ELF-1 (cell line): ENCODE measurements at places on chromosomes 3 and 15.
A peak's percentile ranks its signal among the peaks of the same experiment; 100 is the strongest.

GRCh38 chr15:62771234-62771633 lies 271.3 kb upstream of the TPM1 start:
- no peak for DNase-seq

DNA sequence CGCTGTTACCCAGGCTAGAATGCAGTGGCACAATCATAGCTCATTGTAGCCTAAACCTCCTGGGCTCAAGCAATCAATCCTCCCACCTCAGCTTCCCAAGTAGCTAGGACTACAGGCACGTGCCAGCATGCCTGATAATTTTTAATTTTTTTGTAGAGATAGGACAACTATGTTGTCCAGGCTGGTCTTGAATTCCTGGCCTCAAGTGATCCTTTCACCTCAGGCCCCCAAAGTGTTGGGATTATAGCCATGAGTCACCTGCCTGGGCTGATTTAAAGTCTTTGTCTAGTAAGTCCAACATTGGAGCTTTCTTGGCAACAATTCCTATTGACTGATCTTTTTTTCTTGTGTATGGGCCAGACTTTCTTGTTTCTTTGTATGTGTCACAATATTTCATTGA lies 28.1 kb downstream of the SPINK8 start:
- no peak for DNase-seq

- no peak for DNase-seq
Measured at GRCh38 chr3:99929745-99930139, 112.1 kb downstream of the CMSS1 start.

DNA sequence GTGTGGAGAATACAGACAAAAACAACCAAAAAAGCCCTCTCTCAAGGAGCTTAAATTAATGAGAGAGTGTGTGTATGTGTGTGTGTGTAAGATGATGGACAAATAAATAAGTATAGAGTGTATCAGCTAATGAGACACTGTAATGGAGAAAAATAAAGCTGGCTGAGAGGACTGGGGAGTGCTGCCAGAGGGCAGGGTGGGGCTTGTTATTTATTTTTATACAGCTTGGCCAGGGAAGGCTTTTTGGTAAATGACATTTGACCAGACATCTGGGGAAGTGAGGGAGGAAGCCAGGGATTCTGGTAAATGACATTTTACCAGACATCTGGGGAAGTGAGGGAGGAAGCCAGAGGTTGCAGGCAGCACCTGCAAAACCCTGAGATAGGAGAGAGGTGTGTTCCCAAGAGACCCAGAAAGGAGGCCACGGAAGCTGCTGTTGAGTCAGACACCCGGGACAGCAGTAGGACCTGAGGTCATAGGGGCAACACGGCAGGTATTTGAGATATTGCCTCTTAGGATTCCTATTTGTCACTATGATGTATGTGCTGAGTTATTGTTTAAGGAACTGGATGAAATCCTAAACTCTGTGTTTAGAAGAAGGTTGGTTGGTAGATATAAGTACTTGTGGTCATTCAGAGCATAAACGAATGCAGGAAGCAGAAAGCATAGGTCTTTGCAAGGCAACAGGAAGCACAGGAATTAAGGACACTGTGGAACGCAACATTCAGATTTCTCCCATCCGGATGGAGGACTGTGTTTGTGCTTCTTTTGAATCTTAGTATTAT lies 2.7 kb downstream of the SV2B start:
- DNase-seq, result no peak

GRCh38 chr15:60672400-60672799 lies 193.5 kb upstream of the ICE2 start:
- no peak for DNase-seq

- peak; percentile 89 for DNase-seq
Measured at GRCh38 chr3:45224824-45225464, 1.1 kb downstream of the TMEM158 start.

DNA sequence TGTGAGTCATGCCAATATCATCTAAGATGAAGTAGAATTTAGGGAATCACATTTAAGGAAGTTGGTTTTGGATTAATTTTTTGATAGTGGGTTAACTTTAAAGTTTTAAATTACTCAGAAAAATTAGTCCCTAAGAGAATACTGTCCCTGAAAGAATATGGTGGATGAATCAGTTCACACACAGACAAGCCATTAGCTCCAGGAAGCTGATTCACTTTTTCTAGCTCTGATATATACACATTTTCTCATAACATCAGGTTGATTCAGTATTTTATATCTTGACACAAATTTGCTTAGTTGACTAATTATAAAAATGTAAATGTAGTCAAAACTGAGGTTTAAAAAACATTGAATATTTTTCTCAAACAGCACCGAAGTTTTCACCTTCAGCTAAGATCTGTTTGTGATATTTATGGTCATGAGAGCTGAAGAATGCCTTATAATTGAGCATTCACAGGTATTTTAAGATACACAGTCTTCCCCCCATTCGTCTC lies 55.1 kb downstream of the MYH15 start:
- no peak for DNase-seq

DNA sequence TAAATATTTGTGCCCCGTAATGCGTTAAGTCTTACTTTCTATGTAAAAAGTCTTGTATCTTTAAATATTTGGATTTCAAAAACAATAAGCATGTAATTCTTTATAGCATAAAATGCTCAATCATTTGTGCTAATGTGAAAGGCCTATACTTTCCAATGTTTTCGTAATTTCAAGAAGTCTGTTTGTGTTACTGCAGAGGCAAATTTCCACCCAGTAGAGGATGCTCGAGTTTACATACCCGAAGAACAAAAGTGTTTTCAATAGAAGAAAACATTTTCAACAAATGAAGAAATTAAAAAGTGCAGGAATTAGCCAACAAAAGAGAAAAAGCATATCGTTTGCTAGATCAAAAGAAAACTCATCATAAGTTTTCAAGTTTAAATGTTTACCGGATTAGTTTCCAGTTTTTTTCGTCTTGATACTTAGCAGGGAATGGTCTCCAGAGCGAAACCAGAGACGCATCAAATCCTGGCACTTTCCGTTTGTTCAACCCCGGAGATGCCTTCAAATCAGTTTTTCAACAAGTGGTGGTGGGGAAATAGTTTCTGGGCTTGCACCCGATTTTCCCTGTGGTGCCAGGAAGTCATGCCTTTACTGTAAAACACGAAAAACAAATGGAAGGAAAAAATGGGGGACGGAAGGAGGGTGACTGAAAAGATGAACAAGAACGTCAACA lies 1.0 kb downstream of the CGGBP1 start:
- DNase-seq, result peak; percentile 3

- DNase-seq, result no peak
Measured at GRCh38 chr3:183151821-183152351, 10.6 kb downstream of the LAMP3 start.

DNA sequence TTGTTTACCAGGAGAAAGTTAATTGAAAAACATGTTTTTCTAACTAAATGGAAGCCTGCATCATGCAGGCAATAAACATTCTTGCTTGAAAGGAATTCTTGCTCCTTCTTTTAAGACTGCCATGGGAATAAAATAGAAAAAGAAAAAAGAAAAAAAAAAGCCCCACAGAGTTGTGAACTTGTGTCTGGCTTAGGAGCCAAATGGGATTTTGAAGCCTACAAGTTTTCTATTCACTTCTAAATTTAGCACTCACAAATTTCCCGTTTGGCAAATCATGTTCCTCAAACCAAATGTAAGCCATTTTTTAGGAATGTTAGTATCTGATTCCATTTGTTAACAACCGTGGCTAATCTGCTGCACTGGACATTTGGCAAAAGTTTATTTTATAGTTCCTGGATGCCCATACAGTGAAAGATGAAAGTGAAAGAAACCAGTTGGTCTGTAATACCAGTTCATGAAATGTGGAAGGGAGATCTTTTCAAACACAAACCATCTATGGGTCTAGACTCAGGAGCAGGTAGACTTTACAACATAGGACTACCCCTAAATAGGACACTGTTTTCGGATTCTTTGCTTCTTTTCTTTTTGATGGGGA lies 133.8 kb upstream of the GMNC start:
- DNase-seq, result no peak
